Kidney (tissue), 22 donors: ENCODE measurements at places on chromosomes 3 and 15. TPM values are rescaled to one million over a fixed set of nuclear protein-coding genes. Genes with fewer than 3 reads are reported as not detected.

GRCh38 chr3:95049841-95050240 is 987.0 kb downstream of the NSUN3 start:
- DNase-seq, result no peak

DNA sequence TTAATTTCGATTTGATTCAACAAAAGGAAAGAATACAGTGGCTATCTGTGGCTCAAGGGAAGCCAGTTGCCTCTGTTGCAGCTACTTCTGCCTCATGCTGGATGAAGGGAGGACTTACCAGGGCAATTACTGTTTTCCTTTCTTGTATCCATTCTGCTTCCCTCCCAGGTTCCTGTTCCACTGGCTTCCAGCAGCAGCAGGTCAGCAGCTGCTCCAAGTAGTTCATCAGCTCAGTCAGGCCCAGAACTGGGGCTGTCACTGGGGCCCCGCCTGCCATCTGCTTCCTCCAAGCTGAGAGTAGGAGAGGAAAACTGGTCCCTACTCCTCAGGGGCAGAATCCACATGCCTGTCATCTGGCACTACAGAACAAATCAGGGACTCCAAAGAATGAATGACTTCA is 48.6 kb upstream of the ULK4 start:
- DNase-seq, result peak; percentile 26

DNA sequence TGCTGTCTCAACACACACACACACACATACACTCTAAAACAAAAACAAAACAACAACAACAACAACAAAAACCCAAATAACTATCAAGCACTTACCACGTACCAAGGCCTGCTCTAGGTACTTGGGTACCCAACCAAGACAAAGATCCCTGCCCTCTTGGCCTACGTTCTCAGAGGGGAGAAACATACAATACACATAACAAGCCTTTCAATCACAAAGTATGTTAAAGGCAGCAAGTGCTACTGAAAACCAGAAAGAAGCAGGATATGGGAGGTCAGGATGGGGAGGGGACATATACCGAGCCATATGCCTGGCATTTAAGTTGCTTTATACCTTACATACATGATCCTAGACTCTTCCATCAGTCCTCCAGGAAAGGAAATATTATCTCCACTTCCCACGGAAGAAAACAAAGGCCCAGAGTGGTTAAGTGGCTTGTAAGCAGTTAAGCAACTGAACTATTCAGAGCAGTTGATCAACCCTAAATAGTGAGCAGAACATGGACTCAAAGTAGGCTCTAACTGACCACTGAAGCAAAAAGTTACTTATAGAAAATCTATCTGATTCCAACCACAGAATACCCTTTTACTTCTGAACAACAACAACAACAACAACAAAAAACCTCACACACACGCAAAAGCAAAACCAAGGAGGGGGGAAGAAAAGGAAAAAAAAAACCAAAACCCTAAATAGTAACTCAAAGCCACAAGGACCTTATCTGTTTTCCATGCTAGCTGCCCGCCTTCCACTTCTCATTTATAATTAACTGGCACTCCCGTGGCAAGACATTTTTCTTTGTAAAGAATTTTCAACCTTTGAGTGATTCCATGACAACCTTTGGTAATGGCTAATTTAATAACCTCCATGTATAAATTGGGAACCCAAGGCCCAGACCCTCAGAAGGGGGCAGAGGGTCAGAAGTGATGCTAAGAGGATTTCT is 21.0 kb downstream of the PRICKLE2 start:
- DNase-seq, result no peak

AGTR1 gene
- 5.6 TPM for total RNA-seq

GOLGA8F gene
- total RNA-seq, result not detected

- no peak for DNase-seq
These were observed 69.2 kb downstream of the RFTN1 start for GRCh38 chr3:16444344-16444743.

DNA sequence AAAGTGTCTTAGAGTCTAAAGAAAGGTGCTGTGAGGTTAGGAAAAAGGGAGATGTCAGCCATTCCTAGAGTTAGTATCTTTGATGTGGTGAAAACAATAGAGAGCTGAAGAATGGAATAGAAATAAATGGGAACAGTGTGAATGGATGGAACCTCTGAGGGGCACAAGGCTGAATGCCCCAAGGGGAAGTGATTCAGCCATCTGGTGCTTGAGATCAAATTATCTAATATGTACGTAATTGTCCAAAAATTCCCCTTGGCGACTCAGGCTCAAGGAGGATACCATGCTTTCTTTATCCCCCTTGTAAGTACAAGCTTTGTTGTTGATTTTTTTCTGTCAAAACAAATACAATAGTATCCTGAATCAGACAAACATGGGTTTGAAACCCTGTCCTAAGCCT is 361.6 kb downstream of the LSAMP start:
- no peak for DNase-seq

GRCh38 chr3:186209810-186210752 is 101.2 kb upstream of the ETV5 start:
- peak; percentile 54 for DNase-seq

DNA sequence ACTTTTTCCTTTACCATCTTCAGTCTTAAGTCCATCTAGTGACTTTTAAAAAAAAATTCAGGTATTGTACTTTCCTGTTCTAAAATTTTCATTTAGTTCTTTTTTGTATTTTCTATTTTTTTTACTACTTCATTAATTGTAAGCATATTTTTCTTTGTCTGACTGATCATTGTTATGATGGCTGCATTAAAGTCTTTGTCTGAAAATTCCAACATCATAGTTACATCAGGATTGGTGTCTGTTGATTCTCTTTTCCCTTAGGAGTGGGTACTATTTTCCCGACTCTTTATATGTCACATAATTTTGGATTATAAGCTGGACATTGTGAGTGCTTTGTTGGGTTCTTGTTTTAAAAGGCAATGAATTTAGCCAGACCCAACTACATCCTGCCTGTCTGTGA is 34.9 kb upstream of the POLR2M start:
- DNase-seq, result no peak

DNA sequence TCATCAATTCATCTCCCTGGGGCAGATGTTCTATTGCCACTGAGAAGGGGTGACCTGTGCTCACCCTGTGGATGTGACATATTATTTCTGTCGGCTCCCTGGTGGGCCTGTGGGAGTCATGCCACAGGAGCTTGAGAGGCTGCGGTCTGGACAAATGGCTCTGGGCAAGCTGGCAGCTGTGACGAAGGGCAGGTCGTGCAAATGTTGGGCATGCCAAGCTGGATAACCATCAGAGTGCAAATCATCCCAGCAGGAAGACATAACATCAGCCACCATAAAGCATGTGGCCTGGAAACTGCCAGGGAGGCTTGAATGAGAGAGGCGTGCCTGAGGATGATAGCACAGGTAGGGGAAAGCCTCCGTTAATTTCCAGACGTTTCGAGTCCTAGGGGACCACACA is 45.3 kb upstream of the FAM3D start:
- no peak for DNase-seq

KLHL6 gene
- 9.8 TPM for total RNA-seq

GRCh38 chr3:170485696-170486095 is 67.0 kb downstream of the CLDN11 start:
- no peak for DNase-seq

ZNF860 gene
- total RNA-seq, result 5.9 TPM

PGBD4 gene
- total RNA-seq, result 1.8 TPM

DNA sequence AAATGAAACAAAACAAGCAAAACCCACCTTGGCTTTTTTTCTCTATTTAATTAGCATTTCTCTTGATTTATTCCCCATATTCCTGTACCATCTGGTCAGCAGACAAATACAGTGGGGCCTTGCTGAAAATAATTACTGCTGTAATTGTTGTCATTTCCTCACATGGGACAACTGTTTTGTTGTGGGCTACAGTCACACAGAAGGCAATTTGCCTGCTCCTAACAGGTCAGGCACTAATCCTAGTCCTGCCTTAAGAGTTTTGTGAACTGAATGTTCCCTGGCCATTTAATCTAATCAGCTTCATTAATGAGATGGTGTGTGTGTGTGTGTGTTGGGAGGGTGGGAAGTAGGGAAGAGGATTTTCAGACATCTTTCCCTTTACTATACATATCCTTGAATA is 11.6 kb downstream of the TRPC1 start:
- DNase-seq, result no peak

DNA sequence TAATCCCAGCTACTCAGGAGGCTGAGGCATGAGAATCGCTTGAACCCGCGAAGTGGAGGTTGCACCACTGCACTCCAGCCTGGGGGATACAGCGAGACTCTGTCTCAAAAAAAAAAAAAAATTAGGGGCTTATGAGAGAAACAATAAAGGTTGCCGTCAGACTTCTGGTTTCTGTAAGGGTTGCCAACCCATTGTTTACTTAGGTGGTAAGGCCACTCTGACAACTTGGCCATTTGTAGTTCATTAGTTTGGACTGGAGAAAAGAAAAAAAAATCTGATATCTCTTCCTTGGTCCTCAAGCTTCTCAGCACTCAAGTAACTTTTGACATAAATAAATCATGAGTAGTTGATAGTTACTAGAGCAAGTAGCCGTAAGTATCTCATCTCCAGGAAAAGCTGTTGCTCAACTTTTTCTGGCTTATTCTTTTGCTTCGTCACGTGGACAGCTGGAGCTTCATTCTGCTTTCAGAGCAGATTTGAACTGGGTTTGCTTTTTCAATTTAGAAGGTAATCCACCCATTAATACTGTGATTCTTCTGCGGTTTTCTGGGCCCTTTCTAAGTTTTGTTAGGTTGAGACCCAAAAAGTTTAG is 9.4 kb downstream of the SNX1 start:
- DNase-seq, result no peak

KLHDC8B gene
- 23.4 TPM for total RNA-seq

DNA sequence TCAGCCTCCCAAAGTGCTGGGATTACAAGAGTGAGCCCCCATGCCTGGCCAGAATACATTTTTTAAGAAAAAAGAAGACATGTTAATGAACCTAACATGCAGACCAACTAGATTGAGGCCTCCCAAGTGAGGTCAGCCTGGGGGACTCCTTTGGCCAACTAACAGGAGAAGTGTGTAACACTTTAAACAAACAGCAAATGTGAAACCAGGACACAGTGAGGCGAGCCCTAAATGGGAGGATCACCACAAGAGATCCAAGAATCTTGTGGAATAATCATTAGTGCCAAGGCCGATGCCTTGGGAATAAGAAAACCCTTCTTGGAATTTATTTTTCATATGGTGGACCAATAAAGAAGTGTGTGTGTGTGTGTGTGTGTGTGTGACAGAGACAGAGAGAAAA is 73.9 kb downstream of the ATP10A start:
- DNase-seq, result no peak

GRCh38 chr3:153463895-153464294 is 301.9 kb downstream of the RAP2B start:
- DNase-seq, result no peak

- DNase-seq, result no peak
These were observed 3.0 kb downstream of the PLA1A start for GRCh38 chr3:119600732-119601131.

GRCh38 chr3:183545708-183546107 is 9.8 kb downstream of the KLHL6 start:
- no peak for DNase-seq

- no peak for DNase-seq
These were observed 4.4 kb upstream of the RASA2 start for GRCh38 chr3:141482245-141482922.

GRCh38 chr15:74133694-74134386 is 3.5 kb downstream of the ISLR2 start:
- peak; percentile 73 for DNase-seq

DNA sequence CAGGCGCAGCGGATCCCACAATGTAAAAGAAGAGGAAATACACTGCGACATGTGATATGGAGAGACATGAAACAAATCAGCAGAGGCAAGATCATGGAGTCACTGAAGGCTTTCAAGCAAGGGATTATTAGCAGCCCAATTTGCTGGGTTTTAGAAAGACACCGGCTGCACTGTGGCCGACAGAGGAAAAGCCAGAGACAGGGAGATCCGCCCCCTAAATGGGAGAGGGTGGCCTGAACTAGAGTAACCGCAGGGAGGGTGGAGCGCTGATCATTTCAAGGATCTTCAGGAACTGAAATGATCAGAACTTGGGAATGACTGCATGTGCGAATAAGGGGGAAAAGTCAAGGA is 612 bp upstream of the C15orf40 start:
- DNase-seq, result no peak

GRCh38 chr15:92924216-92924615 is 24.1 kb downstream of the CHD2 start:
- no peak for DNase-seq

- DNase-seq, result no peak
These were observed 3.3 kb downstream of the CRYBG3 start for GRCh38 chr3:97825101-97825500.

NUP210 gene
- 22.9 TPM for total RNA-seq

GRCh38 chr3:185365291-185366073 is 2.5 kb downstream of the MAP3K13 start:
- DNase-seq, result no peak

- DNase-seq, result peak; percentile 21
These were observed 1.4 kb downstream of the CYFIP1 start for GRCh38 chr15:22978691-22979237.

GRCh38 chr15:80736560-80736959 is 41.5 kb downstream of the ABHD17C start:
- DNase-seq, result peak; percentile 91

GRCh38 chr3:46678280-46678679 is 15.2 kb downstream of the ALS2CL start:
- no peak for DNase-seq

NCBP2 gene
- total RNA-seq, result 59.9 TPM

RASGRP1 gene
- 12.5 TPM for total RNA-seq

EIF4E3 gene
- total RNA-seq, result 37.1 TPM

DPPA2 gene
- 0.19 TPM for total RNA-seq

- DNase-seq, result no peak
These were observed 2.7 kb downstream of the ANKRD28 start for GRCh38 chr3:15794842-15795650.

- no peak for DNase-seq
These were observed 824.7 kb upstream of the NECTIN3 start for GRCh38 chr3:110246796-110247376.

DNA sequence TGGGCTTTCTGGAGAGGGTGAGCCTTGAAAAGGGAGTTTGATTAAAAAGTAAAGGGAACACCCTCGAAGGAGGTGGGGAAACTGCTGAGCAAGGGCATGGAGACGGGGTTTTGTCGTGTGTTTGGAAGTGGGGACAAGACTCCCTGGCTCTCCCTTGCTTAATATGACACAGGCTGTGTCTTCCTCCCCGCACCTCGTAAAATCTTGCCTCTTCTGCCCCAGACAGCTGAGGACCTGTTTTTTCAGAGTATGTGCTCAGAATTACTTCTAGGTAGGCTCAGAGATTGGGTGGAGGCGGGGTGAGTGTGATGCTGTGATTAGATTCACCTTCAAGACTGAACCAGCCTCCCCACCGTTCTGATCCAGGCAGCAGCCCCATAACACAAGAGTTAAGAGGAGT is 244.4 kb upstream of the TLE3 start:
- DNase-seq, result no peak

GRCh38 chr3:122956693-122957455 is 70.7 kb downstream of the SEMA5B start:
- no peak for DNase-seq
